ENCODE measurements at places on chromosomes 5 and 9.

DNA sequence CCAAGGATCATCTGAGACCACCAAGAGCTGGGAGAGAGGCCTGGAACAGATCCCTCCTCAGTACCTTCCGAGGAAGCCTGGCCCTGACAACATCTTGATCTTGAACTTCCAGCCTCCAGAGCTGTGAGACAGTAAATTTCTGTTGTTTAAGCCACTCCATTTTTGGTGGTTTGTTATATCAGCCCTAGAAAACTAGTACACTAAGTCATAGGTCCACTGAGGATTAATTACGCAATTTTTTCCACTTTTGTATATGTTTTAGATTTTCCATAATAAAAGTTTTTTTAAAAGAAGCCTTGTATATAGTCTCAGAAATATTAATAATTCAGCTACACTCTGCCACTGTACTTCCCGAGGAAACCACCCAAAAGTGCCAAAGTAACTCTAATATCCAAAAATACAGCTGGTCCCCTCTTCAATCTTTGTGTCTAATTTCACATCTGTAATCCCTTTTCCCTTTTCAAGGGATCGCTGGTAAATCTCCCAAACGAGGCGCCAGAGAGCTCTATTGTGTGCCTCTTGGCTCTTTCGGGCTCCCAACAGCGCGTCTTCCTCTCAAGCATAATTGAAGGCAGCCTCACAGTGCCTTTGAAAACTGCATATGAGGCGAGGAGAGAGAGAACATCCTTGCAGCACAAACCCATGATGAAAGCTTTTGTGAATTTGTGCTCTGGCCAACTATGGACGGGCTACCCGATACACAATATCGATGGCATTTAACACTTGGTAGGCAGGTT, 32.7 kb downstream of the PRUNE2 start:
- H3K36me3 ChIP-seq = no peaks in the 10 kb centered on the region
- no peak for DNase-seq
- H3K27me3 ChIP-seq = no peaks in the 10 kb centered on the region
- H3K4me1 ChIP-seq = peaks cover 2% of the 10 kb centered on the region

DNA sequence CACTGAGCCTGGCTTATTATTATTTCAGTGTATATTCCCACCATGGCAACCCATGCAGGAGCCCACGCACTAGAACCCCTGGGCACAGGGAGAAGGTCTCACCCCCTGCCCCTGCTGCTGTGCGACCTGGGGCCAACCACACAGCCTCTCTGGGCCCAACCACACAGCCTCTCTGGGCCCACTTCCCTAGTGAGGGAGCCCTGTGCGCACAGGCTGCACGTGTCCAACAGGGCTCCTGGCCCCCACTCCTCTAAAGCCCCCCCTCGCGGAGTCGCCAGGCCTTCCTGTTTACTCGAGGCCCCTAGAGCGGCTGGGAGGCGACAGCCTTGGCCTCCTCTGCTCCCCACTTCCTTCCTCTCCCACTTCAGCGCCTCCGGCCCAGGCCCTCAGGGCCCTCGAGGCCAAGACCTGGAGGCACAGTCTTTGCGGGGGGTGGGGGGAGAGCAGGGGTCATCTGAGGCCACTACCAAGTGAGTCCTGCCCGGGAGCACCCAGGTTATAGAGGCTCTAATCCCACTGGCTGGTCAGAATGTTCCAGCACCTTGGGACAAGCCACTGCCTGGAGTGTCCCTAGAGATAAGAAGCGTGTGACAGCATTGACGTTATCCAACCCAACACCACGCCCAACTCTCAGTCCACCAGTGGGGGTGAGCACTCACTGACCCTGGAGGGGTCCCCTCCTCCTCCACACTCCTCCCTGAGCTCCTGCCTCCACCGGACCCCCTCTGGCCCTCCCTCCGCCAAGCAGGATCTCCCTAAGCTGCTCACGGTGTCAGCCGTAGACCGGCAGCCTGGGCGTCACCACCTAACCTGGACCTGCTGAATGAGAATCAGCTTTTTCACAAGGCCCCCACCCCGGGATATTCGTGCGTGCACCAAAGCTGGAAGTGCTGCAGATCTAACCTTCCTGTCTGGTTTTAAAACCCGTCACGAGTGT, 7.9 kb upstream of the ENG start:
- H3K27ac ChIP-seq = no peak overlapping the region
- H3K4me3 ChIP-seq = no peak overlapping the region
- DNase-seq = no peak
- no peaks in the 10 kb centered on the region for H3K36me3 ChIP-seq
- H3K27me3 ChIP-seq = no peaks in the 10 kb centered on the region
- no peaks in the 10 kb centered on the region for H3K4me1 ChIP-seq

DNA sequence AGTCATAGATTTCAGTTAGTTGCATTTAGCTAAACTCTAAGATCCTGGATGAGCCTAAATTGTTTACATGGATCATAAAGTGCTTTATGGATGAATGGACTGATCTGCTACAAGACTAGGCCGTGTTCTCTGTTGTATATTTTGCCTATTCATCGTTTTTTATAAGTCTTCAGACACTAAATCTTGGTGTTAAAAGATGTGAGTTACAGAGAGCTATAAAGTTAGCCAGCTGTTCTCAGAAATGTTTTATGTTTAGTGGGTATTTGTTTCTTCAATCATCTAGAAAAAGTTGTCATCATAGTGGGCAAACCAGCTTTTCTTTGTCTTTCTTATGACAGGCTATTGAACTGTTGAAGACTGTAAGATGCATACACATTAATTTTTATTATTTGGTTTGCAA, 585.8 kb upstream of the SEMA6A start:
- no peak for DNase-seq
- H3K27me3 ChIP-seq = no peaks in the 10 kb centered on the region
- no peaks in the 10 kb centered on the region for H3K4me1 ChIP-seq
- no peak overlapping the region for H3K27ac ChIP-seq
- H3K4me3 ChIP-seq = no peak overlapping the region
- H3K36me3 ChIP-seq = no peaks in the 10 kb centered on the region

- no peaks in the 10 kb centered on the region for H3K36me3 ChIP-seq
- H3K4me1 ChIP-seq = peaks cover 6% of the 10 kb centered on the region
- DNase-seq = no peak
- no peak overlapping the region for H3K27ac ChIP-seq
- H3K27me3 ChIP-seq = no peaks in the 10 kb centered on the region
These were observed 330.0 kb downstream of the RASEF start for GRCh38 chr9:82732928-82733327.

GRCh38 chr5:132238901-132239500, 11.3 kb upstream of the P4HA2 start:
- no peaks in the 10 kb centered on the region for H3K27me3 ChIP-seq
- no peaks in the 10 kb centered on the region for H3K36me3 ChIP-seq
- no peaks in the 10 kb centered on the region for H3K4me1 ChIP-seq
- no peak overlapping the region for H3K4me3 ChIP-seq
- no peak overlapping the region for H3K27ac ChIP-seq

Measured in H1 (cell line).